CD14-positive monocyte (primary cell): ENCODE measurements at places on chromosomes 7 and 10.

- H3K4me1 ChIP-seq = no peaks in the 10 kb centered on the region
- DNase-seq = no peak
Observed at GRCh38 chr10:54909165-54909564, 108.1 kb upstream of the PCDH15 start.

DNA sequence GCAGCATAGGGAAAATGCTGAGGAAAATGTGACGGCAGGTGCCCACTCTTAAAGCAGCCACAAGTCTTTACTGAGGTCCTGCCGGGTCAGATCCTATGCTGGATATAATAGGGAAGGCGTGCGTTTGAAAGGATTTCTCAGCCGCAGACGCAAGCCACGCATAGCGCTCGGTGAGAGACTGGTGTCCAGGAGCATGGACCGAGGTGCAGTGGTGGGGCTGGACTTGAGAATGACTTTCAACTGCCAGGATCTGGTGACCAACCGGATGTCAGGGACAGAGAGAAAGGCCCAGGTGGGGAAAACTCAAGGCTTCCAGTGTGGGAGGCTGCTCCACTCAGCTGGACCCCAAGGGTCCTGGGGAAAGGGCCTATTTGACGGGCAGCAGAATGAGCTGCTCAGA lies 74.7 kb upstream of the INSIG1 start:
- H3K36me3 ChIP-seq = no peaks in the 10 kb centered on the region
- no peak for DNase-seq
- no peak overlapping the region for H3K27ac ChIP-seq
- H3K27me3 ChIP-seq = no peaks in the 10 kb centered on the region
- no peak overlapping the region for H3K4me3 ChIP-seq
- no peaks in the 10 kb centered on the region for H3K4me1 ChIP-seq

DNA sequence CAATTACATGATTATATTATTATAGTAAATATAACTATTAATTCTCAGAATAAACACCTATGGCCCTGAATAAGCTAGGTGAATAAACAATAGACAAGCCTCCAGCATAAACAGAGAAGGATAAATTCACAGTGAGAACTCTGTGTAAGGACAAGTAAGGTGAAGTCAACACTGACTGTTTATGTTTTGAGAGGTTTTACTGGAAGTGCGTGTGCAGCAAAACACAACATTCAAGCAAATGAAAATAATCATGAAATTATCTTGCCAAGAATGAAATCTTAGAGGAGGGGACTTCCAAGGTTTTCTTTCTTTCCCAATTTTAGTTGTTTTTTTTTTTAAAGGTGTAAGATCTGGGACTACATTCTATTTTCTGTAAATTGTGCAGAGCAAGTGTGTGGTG lies 112.5 kb downstream of the MACC1 start:
- no peaks in the 10 kb centered on the region for H3K36me3 ChIP-seq
- no peak for DNase-seq
- H3K27me3 ChIP-seq = no peaks in the 10 kb centered on the region
- no peak overlapping the region for H3K4me3 ChIP-seq
- H3K4me1 ChIP-seq = no peaks in the 10 kb centered on the region
- no peak overlapping the region for H3K27ac ChIP-seq

- peaks cover 63% of the 10 kb centered on the region for H3K36me3 ChIP-seq
- peaks cover 92% of the 10 kb centered on the region for H3K4me1 ChIP-seq
- DNase-seq = no peak
- H3K4me3 ChIP-seq = no peak overlapping the region
Observed at GRCh38 chr10:79349766-79350406, 2.6 kb downstream of the PPIF start.

DNA sequence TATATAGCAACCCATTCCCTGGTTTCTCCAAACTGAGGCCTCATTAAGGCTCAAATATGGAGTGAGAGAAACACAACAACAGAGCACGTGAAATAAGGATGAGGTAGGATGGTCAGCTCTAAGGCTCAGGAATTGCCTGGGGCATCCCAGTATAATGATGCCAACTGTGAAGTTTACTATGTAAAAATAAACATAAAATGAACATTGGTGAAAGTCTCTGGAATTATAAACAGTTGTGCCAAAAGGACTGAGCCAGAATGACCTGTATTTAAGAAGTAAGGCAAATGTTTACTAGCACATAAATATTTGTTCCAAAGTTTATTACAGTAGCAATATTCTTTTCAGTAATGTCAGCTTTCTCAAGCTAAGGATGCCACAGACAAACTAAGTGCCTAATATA lies 64.6 kb downstream of the ZNF680 start:
- DNase-seq = no peak
- H3K36me3 ChIP-seq = no peaks in the 10 kb centered on the region
- H3K4me1 ChIP-seq = no peaks in the 10 kb centered on the region
- H3K4me3 ChIP-seq = no peak overlapping the region
- H3K27me3 ChIP-seq = no peaks in the 10 kb centered on the region

DNA sequence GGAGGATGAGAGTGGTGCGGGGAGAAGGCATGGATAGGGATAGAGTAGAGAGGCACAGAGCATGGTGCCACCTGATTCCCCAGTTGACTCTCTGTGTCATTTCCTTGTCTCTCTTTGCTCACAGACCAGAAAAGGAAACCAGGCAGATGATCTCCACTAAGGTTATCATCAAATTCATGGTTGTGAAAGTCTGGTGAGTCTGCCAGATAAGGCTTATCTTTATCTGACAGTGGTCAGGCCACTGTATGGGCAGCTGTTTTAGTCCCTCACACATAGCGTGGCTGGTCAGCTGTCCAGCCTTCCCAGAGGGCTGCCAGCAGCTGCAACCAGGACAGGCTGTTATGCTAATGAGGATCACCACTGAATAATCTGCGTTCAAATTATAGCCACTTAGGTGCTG lies 99.0 kb downstream of the ADRA2A start:
- no peaks in the 10 kb centered on the region for H3K4me1 ChIP-seq
- no peak overlapping the region for H3K4me3 ChIP-seq
- no peaks in the 10 kb centered on the region for H3K36me3 ChIP-seq
- DNase-seq = no peak
- no peak overlapping the region for H3K27ac ChIP-seq

GRCh38 chr7:129385116-129385515 lies 49.1 kb upstream of the STRIP2 start:
- H3K36me3 ChIP-seq = peaks cover 41% of the 10 kb centered on the region
- no peak overlapping the region for H3K27ac ChIP-seq
- H3K27me3 ChIP-seq = no peaks in the 10 kb centered on the region
- DNase-seq = no peak
